ENCODE measurements at places on chromosomes 7 and 10. TPM values are rescaled to one million over a fixed set of nuclear protein-coding genes. Genes with fewer than 3 reads are reported as not detected.

Gene CPN1
- total RNA-seq = not detected

Gene UCMA
- not detected for total RNA-seq

Gene AKR1C1
- 10.8 TPM for total RNA-seq

Gene C10orf143
- not detected for total RNA-seq

Gene ITIH5
- total RNA-seq = 169 TPM

Gene GNAT3
- total RNA-seq = not detected

Gene RAB11FIP2
- total RNA-seq = 3.0 TPM

Gene WNT2
- not detected for total RNA-seq

Gene CUL2
- total RNA-seq = 15.4 TPM

Gene SFMBT2
- total RNA-seq = 0.60 TPM

Gene MICALL2
- 181 TPM for total RNA-seq

Gene MRPS17
- 2.0 TPM for total RNA-seq

Gene ITPRID1
- 3.0 TPM for total RNA-seq

Gene TCAF2
- 1.6 TPM for total RNA-seq

Gene CDC14C
- not detected for total RNA-seq

Gene LFNG
- 121 TPM for total RNA-seq

DNA sequence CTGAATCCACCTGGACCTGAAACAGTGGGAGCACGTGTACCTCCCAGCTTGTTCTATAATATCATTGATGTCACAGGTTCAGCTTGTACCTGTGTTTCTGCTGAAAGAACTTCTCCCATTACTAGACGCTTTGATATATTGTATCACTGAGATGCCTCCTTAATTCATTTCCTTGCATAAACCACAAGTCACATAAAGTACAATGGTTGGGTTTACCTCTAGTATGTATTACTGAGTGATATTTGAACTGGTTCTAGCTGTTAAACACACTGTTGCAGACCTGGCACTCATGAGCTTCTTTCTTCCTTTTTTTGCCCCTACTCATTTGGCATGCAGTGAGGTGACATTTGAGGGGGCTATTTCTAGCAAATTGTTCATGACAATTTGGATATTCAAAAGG lies 106.6 kb upstream of the KLF14 start:
- DNase-seq = no peak

GRCh38 chr7:475951-476441 lies 43.6 kb downstream of the PDGFA start:
- DNase-seq = no peak

GRCh38 chr10:2714597-2714996 lies 352.8 kb upstream of the PFKP start:
- no peak for DNase-seq

GRCh38 chr7:138750901-138751464 lies 46.8 kb upstream of the TMEM213 start:
- DNase-seq = no peak

DNA sequence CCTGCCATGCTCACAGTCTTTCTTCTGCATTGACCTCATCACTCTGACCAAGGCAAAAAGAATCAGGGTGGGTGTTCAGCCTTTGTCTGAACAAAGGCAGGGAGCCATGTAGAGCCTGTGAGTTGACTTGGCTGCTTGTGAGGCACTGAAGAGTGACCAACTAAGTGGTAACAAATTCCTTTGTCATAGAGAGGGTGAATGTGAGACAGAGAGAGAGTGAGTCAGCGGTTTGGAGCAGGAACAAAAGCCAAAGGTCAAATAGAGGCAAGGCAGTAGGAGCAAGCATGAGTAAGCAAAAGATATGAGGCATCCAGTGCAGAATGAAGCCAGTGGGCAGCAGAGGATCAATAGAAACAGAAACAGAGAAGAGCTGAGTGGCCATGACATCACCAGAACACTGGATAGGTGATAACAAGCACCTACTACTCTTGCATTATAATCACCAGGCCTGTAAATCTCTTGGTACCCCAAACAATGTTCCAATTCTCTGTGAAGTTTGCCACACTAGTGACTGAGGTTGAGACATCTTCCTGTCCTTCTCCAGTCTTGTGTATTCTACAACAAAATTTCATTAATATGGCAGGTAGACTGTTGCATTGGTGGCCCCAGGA lies 116.2 kb upstream of the LAMB4 start:
- DNase-seq = no peak

DNA sequence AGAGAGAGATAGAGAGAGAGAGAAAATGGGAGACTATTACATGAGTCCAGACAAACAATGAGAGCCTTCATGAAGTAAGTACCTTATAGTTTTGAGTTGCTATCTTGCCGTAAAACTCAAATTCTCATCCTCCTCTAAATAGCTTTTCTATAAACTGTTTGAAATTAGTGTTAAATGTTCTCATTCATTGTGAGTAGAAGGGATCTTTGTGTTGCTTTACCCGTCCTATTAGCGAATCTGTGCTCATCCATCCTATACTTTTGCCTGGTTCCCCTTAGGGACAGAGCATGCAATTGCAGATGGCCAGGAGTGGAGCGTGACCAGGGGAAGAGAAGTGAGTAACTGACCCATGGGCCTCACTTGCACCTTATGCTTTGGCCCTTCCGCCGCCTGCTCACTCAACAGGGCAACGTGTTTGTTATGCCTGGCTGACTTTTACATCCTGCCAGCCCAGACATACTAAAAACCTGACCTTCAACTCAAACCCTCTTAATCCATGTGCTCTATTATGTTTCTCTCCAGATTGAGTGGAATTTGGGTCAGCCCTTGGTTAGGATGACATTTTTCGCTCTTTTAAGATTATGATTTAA lies 244.2 kb upstream of the YAE1 start:
- DNase-seq = no peak

GRCh38 chr7:130084037-130084875 lies 13.9 kb downstream of the KLHDC10 start:
- DNase-seq = no peak

GRCh38 chr7:1619152-1620079 lies 49.6 kb upstream of the PSMG3 start:
- DNase-seq = no peak

- no peak for DNase-seq
These were observed 16.8 kb upstream of the DNAH11 start for GRCh38 chr7:21526007-21526406.

DNA sequence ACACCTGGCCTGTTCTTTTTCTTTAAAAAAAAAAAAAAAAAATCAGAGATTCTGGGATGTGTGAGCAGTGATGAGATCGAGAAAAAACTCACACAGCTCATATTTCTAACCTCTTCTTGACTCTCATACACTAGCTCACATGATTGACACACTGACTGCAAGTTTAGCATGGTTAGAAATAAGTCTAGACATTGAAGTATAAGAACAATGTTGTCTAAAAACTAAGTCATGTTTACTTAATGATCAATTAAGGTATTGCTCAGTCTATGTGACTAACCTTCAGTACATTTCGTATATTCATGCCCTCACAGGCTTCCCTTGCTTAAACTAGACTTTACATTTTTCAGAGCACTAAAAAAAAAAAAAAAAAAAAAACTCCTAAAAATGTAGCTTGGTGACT lies 775.1 kb downstream of the GATA3 start:
- DNase-seq = no peak

DNA sequence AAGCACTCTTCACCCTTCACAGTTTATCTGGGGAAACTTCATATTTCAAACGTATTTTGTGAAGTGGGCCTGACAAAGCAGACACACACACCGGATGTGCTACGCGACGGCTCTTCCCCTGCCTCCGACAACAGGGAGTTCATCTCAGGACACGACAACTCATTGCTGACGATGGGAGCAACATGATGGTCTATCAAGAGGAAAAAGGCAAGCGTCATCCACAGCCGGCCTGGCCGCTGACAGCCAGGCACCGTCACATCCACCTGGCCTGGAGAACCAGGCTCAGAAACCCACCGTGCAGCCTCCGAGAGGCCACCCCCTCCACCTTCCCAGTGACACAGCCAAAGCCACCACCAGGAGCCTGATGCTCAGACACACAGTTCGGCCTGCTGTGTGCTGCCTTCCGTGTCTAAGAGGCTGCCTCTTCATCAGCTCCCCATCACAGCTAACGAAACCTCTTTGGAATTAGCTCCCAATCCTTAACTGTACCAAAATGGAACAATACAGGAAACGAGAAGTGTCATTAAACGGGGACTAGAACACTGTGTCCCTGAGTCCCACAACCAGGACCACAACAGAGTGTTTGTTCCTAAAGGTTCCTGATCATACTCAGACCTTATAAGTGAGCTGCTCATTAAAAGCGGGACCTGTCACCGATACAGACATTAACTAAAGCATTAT lies 76.7 kb downstream of the SFMBT2 start:
- DNase-seq = no peak

- no peak for DNase-seq
These were observed 9.3 kb downstream of the AKR1C3 start for GRCh38 chr10:5103481-5103880.

DNA sequence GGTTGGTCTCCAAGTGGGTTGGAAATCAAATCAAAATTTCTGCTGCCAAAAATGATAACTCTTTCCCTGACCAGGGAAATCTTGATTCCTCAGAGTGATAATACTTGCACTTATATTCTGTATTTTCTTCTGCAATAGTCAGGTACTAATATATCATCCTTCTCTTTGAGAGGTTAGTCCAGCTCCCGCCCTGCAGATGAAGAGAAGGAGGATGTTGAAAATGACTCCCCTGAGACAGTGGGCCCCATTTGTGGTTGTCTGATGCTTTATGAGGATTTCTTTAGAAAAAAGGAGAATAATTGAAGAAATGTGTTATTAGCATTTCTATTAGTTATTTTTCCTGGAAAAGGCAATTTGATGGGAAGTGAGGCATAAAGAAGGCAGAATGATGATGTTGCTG lies 213.0 kb downstream of the SEC23IP start:
- no peak for DNase-seq

DNA sequence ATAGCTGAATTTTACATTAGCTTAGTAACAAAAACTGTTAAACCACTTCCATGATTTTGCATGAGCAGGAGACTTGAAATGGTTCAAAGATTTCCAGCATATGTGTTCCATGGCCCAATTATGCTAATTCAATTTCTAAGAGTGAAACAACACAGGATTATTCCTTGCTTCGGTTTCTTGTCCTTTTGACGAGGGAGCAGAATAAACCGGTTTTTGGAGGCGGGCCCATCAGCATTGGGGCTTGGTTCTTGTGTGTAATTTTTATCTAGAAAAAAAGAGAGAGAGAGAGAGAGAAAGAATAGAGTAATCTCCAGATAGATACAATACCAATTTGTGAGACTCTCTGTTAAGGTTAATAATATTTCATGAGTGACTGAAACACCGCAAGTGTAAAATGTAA lies 159.5 kb upstream of the ETV1 start:
- DNase-seq = no peak

DNA sequence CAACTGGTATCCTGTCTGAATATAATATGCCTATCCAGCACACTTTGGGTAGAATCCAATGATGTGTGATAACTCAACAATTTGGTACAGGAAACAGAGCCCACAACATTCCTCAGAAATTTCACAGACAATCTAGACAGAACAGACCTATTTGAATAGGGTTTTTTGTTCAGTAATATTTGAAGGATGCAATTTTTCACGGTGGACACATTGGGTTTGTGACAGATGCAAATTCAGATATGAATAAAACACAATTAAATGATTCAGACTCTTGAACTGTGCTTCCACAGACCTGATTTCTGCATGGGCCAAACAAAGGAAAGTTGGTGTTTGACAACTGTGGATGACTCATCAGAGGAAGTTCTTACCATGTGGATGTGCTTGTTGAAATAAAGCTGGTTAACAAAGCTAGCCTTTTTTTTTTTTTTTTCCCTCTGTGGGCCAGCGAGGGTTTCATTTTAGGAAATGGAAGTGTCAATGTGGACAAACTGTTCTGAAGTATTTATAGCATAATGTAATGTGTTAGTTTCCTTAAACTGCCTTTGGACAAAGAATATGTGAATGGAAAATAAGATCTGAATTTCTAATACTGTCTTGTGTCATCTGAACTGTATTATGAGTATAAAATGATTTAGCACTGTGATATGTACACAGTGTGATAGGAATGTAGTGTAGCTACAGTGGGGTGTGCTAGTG lies 43.2 kb upstream of the FAM133B start:
- no peak for DNase-seq

DNA sequence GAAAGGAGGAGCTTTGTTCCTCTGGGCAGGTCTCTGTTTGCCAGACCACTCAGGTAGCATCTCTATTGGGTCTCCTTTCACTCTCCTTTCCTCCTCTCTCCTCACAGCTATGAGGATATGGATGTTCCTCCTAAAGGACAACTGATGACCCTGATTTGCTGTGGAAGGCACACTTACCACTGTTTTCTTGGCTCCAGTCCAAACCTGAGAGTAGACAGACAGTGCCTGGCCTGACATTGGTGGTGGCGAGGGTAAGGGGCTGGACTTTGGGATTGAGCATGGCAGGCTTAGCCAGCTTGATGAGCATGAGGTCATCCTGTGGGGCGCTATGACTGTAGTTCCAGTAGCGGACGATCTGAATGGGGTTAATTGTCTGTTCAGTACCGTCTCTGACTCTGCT lies 3.6 kb downstream of the PRSS37 start:
- DNase-seq = no peak

GRCh38 chr10:60809157-60809556 lies 30.9 kb downstream of the CDK1 start:
- DNase-seq = no peak

DNA sequence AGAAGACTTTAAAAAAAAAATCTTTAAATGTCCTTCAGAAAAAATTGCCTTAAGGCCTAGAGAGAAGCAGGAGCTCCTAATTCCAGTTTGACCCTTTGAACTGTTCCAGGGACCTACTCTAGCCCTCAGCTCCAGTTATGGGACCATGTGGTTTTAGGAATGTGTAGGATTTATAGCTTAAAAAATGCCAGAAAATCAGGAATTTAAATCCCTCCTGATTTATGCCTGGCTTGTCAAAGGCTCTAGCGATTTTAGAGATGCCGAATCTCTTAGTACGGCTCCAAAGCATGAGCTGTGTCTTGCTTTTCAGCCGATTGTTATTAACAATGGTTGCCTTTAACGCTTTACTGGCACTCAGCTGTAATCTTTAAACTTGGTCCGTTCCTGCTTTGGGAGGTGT lies 130.6 kb upstream of the NPVF start:
- no peak for DNase-seq

GRCh38 chr10:47206449-47207280 lies 93.3 kb upstream of the GDF10 start:
- no peak for DNase-seq

GRCh38 chr10:87092861-87093631 lies 1.6 kb downstream of the GLUD1 start:
- peak; percentile 38 for DNase-seq

DNA sequence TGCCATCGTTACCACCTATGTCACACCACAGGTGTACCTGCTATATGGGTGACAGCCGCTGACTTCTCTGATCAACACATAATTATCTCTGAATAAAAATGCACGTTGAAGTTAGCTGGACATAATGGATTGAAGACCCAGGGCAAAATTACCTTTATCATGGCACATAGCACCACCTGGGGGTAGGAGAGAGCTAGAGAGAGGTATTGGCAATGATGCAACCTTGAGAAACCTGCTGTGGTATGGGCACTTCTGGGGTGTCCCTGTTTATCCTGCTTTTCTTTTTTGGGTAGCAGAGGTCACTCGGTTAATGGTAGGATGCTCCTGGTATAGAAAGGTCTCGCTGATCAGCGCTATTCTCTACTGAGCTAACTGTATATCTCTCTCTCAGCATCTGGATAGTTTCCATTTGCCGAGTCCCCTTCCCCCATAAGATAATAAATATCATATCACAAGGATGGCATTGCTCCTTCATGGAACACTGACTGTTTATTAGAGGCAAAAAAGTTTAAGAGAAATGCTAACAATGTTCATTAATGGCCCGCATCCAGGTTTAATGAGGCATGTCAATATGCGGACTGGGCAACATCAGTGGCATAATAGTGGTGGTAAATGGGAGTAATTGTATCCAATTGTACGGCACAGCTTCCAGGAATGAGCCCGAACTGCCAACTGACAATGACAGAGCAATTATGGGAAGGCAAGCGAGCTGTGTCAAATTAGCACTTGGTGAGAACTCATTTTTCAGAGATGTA lies 323.1 kb downstream of the TFEC start:
- DNase-seq = peak; percentile 14

Measured in transverse colon (tissue), 4 donors.